ENCODE measurements at places on chromosomes 4 and X.

DNA sequence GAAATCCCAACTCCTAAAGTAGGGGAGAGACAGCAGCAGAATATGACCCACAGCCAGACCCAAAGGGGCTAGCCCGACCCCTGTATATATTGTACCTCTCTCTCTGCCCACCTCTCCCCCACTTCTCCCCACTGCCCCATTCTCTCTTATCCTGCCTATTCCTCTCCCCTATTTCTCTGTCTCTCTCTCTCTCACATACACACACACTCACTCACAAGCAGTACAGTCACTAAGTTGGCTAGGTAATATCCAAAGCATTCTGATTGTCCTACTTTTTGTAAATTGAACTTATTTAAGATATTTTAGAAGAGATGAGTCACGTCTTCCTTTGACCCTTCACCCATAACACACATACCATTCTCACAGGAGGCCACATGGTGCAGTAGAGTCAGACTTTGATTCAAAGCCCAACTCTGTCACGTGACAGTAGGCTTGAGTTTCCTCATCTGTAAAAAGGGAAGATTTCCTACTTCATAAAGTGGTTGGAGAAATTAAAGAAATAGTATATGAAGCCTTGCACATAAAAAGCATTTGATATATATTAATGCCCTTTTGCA is 29.5 kb downstream of the SRPX2 start:
- DNase-seq: no peak

DNA sequence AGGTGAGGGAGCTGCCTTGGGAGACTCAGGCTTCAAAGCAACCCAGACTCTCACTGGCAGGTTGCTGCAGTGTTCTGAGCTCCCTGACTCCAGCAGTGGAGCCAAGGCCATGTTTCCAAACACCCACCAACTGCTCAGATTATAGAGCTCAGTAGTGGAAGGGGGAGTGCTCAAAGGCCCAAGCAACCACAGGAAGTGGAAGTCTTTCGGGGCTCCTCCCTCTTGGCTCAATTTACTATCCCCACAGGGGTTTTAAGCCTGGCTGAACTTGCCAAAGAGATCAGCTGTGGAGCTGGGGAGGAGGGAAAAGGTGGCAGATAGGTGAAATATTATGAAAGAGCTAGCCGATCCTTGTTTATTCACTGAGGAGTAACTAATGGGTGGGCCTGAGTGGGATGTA is 82.5 kb downstream of the HPRT1 start:
- no peak for DNase-seq

- peak; percentile 59 for DNase-seq
Measured at GRCh38 chrX:151082077-151082948, 94.1 kb upstream of the GPR50 start.

- DNase-seq: peak; percentile 70
Measured at GRCh38 chr4:158729716-158730559, 6.7 kb upstream of the PPID start.

DNA sequence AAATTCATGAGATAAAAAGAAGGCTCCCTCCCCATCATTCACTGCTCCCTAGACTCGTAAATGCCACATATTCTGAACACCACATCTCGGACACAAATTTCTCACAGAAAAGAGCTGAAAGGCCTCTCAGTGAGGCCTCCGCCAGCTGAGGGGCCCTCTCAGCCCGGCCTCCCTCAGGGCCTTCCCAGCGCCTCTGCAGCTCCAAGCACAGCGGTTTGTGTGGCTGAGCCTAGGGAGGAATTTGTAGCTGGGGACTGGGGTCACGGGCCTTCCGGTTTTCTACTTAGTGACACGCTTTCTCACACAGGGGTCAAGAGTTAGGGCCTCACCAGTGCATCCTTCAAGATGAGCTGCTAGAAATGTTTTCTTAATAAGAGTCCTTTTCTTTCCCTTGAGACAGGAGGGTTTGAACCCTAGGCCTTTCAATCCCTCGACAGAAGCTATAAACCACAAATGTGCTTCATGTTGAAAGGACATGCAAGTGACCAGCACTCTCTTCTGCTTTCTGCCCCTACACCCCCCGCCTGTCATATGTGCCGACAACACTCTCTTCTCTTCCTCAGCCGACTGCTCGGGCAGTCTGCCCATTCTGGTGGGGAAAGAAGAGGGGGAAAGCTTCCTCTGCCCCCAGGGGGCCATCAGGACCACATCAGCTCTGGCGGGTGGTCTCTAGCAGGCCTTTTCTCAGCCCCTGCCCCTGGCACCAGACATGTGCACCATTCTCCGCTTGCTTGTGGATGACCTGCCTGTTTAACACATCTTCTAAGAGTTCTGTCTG is 104.9 kb downstream of the CHIC2 start:
- DNase-seq: no peak

- DNase-seq: no peak
Measured at GRCh38 chr4:74066232-74066631, 27.7 kb upstream of the CXCL3 start.

GRCh38 chr4:64718091-64718490 is 308.8 kb upstream of the TECRL start:
- no peak for DNase-seq

GRCh38 chr4:2858451-2859217 is 15.0 kb downstream of the ADD1 start:
- no peak for DNase-seq

GRCh38 chr4:10462876-10463275 is 5.7 kb upstream of the ZNF518B start:
- DNase-seq: no peak

GRCh38 chr4:13364172-13364571 is 120.0 kb downstream of the RAB28 start:
- no peak for DNase-seq

DNA sequence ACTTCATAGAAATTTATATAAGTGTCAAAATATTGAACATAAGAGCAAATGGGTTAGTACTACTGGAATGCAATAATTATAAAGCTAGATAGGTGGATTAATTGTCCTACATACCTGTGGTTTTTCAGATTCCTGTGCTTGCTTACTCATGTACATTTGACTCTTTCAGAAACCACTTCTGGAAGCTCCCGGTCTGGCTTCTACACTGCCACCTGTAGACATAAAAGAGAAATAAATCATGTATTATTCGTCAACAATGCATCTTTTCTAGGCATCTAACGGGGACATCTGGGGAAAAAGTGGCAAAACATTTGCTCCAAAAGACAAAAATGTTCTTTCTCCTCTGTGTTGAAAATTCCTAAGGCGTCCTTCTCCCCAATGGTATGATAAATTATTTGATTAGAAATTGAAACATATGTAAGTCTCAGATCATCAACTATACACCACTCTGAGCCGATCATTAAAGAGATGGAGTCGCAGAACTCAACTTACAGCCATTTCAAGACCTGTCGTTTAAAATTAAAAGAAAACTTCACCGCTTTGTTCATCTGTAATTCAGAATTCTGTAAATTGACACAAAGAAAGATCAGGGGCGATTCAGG is 648.7 kb upstream of the DIPK2B start:
- DNase-seq: peak; percentile 45

- no peak for DNase-seq
Measured at GRCh38 chr4:187380181-187380581, 615.4 kb upstream of the ZFP42 start.

DNA sequence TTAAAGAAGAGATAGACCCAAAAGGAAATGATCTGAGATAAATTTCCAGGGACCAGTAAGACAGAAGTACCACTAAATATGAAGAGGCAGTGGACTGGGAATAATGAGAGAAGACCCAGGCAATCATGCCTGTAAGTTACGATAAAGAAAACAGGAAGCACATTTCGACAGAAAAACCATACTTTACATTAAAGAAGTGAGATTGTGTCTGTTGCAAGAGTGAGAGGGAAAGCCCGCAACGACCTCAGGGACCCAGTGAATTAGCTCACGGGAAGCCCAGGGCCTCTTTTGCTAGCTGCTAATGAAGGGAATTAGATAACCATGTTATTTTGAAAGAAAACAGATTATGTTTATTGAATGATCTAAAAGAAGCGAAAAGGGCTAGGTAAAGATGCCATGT is 28.9 kb upstream of the ACSL1 start:
- no peak for DNase-seq

GRCh38 chr4:123323998-123324397 is 72.6 kb upstream of the SPRY1 start:
- no peak for DNase-seq

DNA sequence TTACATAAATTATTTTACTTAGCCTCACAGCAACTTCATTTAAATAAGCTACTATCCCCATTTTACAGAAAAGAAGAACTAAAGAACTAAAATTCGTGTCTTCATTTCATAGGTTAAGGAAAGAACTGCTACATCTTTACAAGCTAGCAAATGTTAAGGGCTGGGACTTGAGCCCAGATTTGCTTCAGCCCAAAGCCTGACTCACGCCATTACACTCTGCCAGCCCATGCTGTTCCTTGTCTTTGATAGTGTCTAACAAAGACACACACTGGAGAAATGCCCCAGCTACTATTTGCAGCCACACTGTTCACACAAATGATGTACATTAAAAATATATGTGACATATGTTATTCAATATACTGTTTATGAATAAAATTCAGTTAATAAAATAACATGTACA is 29.0 kb upstream of the ERVMER34-1 start:
- DNase-seq: no peak

DNA sequence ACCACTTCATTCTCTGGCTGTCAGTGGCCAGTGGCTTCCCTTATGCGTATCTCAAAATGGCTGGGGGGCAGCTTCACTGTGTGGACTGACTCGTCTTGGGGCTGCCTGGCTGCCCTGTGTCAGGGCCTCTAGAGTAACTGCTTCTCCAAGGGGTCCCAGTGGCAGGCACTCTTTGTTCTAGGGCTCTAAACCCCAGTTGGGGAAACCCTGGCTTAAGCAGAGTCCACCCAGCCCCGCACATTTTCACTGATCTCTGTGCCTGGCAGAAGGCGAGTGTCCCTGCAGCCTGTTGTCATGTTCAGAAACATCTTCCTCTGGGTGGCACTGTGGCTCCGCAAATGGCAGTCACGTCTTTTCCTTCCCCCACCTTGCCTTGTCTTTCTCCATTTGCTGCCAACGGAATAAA is 59.7 kb downstream of the NBDY start:
- peak; percentile 47 for DNase-seq

DNA sequence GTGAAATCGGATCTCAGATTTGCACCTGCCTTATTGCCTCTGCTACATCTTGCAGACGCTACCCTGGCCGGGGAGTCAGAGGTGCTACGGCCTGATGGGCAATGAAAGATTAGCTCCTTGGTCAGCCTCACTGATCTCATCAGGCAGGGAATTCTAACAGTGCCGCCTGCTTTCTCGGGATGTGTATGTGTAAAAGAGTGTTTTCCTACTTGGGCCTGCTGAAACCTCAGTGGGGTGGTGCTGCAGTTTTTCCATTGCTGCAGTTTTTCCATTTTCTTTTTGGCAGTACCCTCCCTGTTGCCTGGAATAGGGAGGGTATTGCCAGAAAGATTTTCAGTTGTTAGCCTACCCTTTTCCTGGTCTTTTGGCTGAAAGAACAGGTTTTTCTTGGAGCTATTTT is 117.5 kb downstream of the CDKL5 start:
- no peak for DNase-seq

- no peak for DNase-seq
Measured at GRCh38 chr4:68430337-68430736, 16.9 kb upstream of the TMPRSS11E start.

DNA sequence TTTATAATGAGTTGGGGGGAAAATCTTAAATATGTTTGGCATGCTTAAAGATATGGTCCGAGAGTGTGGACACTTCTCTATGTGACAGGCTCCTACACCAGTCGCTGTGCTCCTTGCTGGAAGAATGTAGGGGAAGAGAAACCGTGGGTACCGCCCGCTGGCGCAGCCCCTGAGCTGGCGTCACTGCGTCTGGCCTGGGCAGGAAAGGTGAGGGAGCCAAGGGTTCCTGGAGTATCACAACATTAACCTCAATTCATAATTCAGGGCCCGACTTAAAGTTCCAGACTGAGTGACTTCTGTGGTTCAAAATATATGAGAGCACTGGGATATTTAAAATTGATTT is 95.1 kb downstream of the GATB start:
- DNase-seq: no peak

GRCh38 chr4:113945906-113946305 is 33.5 kb downstream of the ARSJ start:
- no peak for DNase-seq

GRCh38 chr4:35952751-35953150 is 291.6 kb downstream of the ARAP2 start:
- no peak for DNase-seq

GRCh38 chrX:22278375-22278774 is 5.7 kb downstream of the CBLL2 start:
- DNase-seq: no peak

DNA sequence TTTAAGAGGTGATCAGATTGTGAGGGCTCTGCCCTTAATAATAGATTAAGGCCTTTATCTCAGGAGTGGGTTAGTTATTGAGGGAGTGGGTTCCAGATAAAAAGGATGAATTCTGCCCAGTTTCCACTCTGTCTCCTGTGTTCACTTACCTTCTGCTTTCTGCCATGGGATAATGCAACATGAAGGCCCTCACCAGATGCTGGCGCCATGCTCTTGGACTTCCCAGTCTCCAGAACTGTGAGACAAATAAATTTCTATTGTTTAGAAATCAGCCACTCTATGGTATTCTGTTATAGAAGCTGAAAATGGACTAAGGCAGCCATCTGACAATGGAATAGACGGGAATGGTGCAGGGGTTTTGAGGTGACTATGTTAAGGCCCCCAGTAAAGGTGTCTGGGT is 6.9 kb upstream of the RELL1 start:
- no peak for DNase-seq

- peak; percentile 36 for DNase-seq
Measured at GRCh38 chr4:687048-687970, 1.6 kb downstream of the SLC49A3 start.

GRCh38 chrX:22192419-22193060 is 80.2 kb upstream of the CBLL2 start:
- DNase-seq: peak; percentile 58

DNA sequence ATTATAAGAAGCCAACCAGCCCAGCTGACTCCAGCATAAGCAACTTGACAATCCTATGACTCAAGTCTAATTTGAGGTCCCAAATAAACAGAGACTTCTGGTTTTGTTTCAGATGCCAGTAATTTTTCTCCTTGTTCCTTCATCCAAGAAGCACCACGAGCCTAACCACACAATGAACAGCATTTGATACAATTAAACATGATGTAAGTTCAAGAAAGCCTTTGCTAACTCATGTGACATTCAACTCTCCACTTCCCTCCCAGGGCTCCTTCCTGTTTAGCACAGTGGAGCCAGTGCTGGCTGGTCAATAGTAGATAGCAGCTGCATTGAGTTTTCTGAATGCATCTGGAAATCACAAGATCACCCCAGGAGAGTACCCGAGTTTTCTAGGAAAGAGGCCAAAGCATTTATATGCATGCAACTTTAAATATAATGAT is 206.3 kb downstream of the ARHGAP24 start:
- DNase-seq: no peak

DNA sequence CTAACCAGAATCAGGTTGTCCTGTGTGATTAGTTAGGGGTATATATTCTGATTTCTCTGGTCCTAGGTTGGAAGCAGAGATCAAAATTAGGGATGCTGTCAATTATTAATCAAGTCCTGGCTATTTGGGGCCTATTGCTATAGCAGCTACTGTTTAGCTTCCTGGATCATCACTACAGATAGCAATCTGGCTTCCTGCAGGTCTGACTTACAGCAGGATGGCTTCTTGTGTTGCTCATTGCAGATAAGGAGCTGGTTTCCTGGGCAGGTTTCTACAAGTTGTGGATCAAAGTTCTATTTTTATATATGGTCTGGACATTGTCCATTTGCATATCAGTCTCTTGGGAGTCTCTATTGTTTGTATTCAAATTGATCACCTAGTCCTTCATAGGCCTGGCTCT is 57.7 kb upstream of the C4orf54 start:
- DNase-seq: no peak

Data from activated CD8-positive, alpha-beta memory T cell treated with anti-CD3 and anti-CD28 coated beads, Interleukin-2, amount 10 ng/mL, durations not matched to agents 7 days and 5 days (primary cell).